ENCODE measurements at places on chromosomes 2 and 18. TPM values are rescaled to one million over a fixed set of nuclear protein-coding genes. Genes with fewer than 3 reads are reported as not detected.
A peak's percentile ranks its signal among the peaks of the same experiment; 100 is the strongest.

The DOK6 gene
- 1.2 TPM for total RNA-seq

The CMPK2 gene
- total RNA-seq = 36.6 TPM

The TMEM37 gene
- 5.5 TPM for total RNA-seq

The KYNU gene
- under 0.01 TPM for total RNA-seq

The RAB12 gene
- 61.5 TPM for total RNA-seq

The STARD7 gene
- 86.1 TPM for total RNA-seq

The CPLX4 gene
- total RNA-seq = not detected

The ASPRV1 gene
- total RNA-seq = 0.64 TPM

- peak; percentile 33 for DNase-seq
Observed at GRCh38 chr2:11872247-11872947, 126.0 kb downstream of the LPIN1 start.

- no peak for DNase-seq
Observed at GRCh38 chr18:37242091-37242490, 323.5 kb downstream of the CELF4 start.

- no peak for DNase-seq
Observed at GRCh38 chr2:88199912-88200682, 30.0 kb downstream of the THNSL2 start.

GRCh38 chr2:62287899-62288880 lies 92.3 kb downstream of the B3GNT2 start:
- DNase-seq = no peak

DNA sequence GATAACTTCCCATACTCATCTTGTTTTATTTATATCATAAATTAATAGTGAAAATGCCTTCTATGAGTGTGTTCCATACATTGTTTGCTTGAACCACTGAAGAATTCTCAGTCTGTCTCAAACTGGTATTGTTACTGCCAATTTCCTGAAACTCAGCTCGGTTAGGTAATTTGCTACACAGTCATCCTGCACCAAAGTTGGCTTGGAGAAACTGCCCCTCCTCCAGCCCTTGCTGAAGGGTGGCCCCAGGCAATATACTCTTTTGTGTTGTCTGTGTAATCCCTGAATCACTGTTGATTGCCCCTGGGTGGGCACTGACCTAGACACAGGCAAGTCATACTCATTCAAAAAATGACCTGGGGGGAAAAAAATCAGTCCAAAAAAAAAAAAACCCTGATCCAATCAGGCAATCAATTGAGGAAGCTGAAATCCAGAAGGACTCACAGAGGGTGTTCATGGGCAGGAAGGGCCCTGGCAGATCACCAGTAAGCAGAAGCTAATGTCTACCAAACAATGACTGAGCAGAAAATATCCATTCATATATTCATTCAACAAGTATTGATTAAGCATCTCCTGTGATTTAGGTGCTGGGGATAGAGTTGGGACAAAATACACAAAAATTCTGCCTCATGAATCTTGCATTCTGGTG lies 3.8 kb upstream of the SESTD1 start:
- DNase-seq = no peak

GRCh38 chr2:68383778-68384177 lies 18.7 kb downstream of the PLEK start:
- no peak for DNase-seq

- DNase-seq = no peak
Observed at GRCh38 chr2:191479680-191480023, 198.3 kb upstream of the NABP1 start.

DNA sequence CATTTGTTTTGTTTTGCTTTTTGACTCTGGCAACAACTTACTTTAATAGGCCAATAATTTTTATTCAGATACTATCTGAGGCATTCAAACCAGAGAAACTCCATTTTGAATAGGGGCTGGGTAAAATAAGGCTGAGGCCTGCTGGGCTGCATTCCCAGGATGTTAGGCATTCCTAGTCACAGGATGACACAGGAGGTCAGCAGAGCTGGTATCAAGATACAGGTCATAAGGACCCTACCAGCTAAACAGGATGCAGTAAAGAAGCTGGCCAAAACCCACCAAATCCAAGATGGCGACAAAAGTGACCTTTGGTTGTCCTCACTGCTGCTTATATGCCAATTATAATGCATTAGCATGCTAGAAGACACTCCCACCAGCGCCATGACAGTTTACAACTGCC lies 102.2 kb upstream of the XPO1 start:
- no peak for DNase-seq

GRCh38 chr18:35633761-35634160 lies 52.2 kb downstream of the GALNT1 start:
- no peak for DNase-seq

DNA sequence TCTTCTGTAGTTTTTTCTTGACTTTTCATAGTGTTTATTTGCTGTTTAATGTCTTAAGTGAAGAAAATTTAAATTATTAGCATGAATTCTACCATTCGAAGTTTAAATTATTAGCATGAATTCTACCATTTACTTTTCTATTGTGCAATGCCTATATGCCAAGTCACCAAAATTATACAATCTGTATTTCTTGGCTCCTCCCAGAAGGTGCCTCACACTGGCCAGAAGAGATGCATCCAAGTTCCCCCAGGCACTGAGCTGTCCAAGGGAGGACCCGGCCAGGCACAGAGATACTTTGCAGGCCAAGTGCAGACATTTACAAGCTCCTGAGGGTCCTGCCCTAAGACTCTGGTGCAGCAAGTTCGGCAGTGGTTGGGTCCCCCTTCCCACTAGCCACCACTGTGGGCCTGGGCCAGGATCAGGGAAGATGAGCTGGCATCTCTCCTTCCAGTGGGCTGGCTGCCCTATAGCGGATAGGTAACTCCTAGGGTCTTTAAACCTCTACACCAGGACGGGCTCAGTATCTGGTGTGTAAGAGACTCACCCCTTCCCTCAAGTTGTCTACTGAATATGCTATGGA lies 31.3 kb downstream of the TMEM247 start:
- DNase-seq = no peak

DNA sequence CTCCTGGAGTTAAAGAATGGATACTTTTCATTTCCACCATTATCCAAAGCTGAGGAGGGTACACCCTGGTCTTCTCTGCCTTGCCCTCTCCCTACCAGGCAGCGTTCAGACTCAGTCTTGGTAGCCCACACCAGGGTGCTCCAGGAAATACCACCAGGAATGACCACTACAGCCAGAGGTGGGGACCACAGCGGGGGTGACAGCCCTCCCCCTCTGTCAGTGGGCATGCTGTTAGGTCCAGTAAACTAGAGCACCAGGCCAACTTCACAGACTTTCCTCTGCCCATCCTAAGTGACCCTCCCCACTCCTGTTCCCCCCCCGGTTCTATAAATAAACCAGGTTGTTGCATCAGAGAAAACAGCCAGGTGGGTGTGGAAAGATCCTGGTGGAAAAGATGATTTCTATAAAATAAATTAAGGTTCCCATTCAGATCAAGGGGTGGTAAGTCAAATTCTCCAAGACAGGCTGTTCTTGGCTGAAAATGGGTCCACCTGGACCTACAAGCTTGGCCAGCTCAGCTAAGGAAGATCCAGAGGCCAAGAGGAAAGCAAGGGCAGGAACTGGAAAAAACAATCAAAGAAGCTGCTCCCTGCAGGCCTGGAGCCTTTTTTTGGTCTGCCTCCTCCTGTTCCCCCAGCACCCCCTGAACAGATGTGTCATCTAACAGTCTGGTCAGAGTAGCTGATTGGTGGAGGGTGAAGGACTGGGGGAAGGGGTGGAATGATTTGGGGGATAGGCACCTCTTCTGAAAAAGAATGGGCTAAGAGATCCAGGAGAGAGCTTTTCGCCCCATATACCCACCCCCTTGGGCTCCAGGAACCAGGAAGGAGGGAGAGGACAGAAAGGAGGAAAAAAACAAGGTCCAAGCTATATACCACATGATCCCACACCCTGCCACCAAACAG lies 2.3 kb downstream of the RAB11FIP5 start:
- no peak for DNase-seq

DNA sequence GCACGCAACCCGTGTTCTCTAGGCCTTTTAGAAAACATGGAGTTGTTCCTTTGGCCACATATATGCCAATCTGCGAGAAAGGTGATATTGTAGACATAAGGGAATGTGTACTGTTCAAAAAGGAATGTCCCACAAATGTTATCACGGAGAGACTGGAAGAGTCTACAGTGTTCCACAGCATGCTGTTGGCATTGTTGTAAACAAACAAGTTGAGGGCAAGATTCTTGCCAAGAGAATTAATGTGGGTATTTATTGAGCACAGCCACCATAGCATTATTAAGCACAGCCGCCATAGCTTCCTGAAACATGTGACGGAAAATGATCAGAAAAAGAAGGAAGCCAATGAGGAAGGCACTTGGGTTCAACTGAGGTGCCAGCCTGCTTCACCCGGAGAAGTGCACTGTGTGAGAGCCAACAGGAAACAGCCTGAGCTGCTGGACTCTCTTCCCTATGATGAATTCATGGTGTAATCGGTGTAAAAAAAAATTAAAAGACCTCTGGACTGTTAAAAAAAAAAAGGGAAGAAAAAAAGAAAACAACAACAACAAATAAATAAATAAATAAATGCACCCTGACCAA lies 29.0 kb upstream of the REL start:
- no peak for DNase-seq

GRCh38 chr2:168237741-168238140 lies 9.7 kb downstream of the STK39 start:
- no peak for DNase-seq

DNA sequence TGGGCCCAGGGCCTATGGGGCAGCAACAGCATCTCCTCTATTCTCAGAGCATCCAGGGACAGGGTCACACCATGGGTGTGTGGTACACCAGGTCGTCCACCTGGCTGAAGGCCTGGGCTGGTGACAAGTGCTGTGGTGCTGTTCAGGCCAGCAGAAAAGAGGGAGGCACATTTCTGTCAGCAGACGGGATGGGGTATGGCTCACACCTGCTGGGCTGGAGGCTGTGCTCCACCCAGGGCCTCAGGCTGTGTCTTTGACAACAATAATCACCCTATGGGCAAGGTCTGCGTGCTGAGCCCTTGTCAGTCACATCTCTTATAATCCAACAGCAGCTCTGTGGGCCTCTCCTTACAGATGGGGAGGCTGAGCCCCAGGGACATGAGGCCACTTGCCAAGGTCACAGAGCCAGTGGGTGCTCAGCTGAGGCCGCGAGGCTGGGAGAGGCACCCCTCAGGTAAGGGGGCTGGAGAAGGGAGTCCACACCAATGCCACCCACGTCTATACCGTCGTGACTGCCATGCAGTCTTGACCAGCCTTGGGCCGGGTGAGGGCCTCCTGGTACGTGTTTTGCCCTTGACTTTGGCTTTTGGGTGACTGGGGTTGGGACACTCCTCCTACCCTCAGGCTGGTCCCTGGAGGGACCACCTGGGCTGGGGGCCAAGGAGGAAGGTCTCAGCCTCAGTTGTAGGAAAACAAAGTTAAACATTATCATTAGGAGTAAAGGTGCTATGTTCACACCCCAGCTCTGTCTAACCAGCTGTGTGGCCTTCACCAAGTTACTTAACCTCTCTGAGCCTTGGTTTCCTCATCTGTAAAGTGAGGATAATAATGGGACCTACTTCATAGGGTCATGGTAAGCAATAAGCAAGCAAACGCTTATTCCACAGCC lies 5.6 kb upstream of the HS6ST1 start:
- DNase-seq = no peak

- no peak for DNase-seq
Observed at GRCh38 chr2:226733189-226733858, 66.3 kb downstream of the IRS1 start.

- no peak for DNase-seq
Observed at GRCh38 chr2:10035053-10035422, 8.3 kb upstream of the KLF11 start.

DNA sequence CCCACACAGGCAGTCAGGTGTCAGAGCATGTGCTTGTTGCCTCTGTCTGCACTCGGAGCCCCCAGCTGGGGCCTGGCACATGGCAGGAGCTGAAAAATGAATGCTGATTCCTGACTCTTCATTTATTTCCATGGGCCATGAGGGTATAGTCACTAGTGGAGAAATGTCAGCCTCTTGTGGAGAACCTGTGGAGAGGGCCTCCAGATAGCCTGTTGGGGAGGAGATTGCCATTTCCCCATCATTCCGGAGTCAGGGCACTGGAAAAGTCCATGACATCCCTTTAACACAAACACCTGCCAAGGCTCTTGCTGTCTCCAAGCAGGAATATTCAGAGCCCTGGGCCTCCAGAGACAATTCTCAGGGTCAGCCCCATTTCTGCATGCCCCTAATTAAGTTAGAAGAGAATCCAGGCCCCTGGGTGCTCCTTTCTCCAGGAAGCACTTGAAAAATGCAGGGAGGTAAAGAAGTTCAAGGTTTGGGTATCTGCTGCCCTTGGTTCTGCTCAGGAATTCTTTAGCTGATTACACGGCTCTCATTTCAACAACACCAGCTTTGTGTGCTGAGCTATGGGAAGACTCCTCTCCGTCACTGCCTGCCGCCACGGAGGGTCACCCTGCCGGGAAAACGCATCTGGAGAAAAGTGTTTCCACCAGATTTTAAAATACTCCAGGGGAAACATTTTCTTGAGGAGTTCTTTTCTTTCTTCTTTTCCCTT lies 311.3 kb downstream of the MYCN start:
- no peak for DNase-seq

DNA sequence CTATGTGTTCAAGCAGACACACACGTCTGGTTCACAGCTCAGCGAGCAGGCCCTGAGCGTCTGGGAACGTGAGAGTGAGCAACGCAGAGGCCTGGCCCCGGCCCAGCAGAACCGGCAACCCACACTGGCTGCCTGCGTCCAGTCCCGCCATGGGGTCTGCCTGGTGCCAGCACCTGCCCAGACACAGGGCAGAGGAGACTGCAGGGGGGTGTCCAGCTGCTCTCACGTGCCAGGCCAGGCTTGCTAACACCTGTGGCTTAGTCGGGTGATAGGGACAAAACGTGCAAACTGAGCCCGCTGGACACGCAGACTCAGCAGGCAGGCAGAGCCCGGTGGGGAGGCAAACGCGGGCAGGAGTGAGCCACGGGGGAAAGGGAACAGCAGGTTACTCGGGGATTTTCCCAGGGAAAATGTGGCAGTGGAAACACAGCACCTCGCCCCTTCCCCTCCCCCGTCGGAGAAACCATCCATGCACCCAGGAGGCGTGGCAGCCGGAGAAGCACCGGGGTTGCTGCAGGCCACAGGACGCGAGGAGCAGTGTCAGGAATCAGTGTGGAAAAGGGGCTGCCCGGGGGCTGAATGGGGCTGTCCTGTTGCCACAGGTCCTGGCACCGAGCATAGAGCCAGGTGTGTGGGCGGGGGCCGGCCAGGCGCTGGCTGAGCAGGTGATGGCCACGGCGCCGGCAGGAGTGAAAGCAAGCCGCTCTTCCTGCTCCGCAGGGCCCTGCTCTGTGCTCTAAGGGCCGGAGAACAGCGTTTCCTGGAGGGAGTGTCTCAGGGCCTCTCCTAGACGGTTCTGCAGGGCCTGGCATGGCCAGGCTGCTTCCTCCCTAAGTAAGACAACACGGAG lies 154.7 kb downstream of the HDAC4 start:
- DNase-seq = no peak

- no peak for DNase-seq
Observed at GRCh38 chr2:238903141-238903540, 55.3 kb downstream of the TWIST2 start.

DNA sequence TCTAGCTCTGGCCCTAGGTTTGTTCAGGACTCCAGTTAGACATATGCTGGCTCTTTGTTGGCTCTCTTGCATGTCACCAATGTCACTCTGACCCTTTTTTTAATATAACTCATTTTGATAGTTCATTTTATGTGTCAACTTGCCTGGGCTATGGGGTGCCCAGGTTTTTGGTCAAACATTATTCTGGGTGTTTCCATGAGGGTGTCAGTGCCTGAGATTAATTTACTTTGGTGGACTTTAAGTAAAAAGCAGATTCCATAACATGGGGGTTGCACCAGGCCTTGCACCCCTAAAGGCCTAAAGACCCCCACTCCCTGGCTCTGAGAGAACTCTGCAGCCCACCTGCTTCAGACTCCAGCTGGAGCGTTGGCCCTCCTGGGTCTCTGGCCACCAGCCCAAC lies 48.1 kb upstream of the SNTG2 start:
- DNase-seq = no peak

Measured in glomerular endothelial cell (primary cell).